ENCODE measurements at places on chromosomes 6 and 20. TPM values are rescaled to one million over a fixed set of nuclear protein-coding genes. Genes with fewer than 3 reads are reported as not detected.

Gene TGM3
- total RNA-seq: not detected

DNA sequence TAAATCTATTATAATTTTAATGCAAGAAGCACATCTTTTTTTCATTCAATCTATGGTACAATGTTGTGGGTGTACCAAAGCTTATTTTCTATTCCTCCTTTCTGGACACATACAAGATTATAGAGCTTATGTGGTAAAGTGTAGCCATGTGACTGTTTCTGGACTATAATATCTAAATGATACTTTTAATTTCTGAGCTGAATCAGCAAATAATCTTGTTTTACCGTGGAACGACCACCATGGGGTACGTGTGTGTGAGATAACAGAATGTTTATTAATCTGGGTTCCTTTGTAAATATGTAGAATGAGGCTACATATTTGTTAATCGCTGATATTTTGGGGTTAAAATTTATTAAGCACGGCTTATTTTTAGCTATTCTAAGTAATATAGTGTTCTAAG lies 111.5 kb upstream of the EYS start:
- DNase-seq: no peak

DNA sequence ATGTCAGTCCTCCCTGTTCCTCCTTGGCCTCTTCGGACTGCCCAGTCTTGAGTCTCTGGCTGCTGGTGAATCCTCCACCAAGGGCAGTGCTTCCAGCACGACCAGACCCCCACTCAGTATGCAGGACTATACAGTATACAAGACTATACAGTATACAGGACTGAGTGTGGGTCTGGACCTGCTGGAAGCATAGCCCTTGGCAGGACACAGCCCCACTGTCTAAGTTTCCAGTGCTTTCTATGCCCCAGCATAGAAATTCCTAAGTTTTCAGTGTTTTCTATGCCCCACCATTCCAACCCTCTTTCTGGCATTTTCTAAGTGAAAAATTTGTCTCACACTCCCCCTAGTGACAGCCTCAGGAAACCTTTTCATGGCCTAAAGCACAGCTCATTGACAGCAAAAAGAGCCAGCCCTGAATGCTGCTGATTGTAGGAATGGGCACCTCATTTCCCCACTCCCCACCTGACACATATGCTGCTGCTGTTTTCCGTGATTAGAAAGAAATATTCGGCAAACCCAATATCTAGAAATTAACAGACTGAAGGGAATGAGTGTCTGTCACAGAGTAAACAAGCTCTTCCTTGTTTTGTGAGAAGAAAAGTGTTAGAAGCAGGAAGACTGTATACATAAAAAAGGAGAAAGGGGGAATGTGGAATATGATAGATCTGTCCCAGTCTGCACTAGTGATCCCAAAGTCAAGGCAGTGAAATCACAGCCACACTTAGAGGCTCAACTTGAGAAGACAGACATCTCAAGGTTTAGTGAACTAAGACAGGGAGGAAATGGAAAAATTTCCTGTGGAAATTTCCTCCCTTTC lies 206.9 kb downstream of the IBTK start:
- DNase-seq: peak; percentile 81

DNA sequence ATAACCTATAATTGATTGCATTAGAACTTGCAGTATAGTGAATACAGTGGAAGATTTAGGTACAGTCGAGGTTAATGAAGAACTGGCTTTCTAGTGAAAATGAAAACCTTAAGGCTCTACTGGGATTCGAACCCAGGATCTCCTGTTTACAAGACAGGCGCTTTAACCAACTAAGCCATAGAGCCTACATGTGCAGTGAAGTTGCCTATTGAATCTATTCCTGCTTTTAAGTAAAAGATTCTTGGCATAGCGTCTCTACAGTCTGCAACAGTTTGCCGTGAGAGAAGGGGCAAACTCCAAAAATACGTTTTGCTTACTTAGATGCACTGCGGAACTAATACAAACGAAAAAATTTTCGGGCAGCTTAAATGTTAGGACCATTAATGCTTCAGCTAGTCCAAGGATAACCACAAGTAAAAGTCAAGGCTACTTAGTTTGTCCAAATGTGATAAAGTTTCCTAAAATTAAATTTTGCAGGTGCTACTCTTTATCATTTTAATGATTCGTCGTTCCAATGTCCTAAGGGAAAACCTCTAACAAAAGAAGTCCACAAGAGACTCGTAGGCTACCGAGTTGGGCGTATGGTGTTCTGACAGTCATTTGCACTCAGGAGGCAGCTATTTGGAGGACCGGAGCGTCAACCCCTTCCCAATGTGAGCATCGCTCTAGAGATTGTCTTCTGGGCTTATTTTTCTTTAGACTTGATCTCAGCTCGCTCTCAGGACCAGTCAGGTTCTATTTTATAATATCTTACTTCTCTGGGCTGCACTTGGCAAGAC lies 31.3 kb upstream of the ZSCAN23 start:
- peak; percentile 89 for DNase-seq

GRCh38 chr20:17537959-17538358 lies 6.8 kb upstream of the BFSP1 start:
- DNase-seq: no peak

Gene RBM24
- total RNA-seq: 24.1 TPM

Gene SAMD10
- total RNA-seq: 1.2 TPM

Gene PDYN
- total RNA-seq: not detected

GRCh38 chr6:129853996-129854711 lies 7.0 kb downstream of the TMEM244 start:
- peak; percentile 90 for DNase-seq

GRCh38 chr6:36848658-36849441 lies 9.6 kb upstream of the CPNE5 start:
- no peak for DNase-seq

DNA sequence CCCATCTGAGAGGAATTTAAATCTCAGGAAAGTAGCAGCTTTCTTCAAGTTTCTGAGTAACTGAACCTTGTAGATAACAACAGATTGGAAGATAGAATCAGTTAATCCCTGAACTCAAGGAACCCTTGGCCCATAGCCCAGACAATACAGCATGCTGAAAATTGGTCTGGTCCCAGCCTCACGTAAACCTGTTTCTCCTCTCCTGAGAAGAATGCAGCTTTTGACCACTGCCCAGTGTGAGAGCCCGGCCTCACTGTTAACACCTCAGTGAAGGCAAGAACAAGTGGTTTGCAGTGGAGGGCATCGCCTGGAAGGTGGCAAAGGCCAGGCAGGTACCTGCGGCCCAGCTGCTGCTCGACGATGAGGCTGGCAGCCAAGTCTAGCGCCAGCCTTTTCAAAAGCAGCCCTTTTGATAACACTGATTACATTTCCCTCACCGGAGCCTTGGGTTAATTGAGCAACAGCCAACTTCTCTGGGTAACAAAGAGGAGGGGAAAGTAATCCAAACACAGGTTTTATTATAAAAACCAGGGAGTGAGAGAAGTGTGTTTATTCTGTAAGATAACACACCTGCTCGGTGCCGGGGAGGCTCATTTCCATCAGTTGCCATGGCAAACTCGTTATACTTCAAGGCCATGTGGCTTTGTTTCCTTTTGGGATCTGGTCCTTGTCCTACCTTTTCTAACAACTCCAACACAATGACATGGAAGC lies 54.0 kb downstream of the TRAF3IP2 start:
- DNase-seq: peak; percentile 94

DNA sequence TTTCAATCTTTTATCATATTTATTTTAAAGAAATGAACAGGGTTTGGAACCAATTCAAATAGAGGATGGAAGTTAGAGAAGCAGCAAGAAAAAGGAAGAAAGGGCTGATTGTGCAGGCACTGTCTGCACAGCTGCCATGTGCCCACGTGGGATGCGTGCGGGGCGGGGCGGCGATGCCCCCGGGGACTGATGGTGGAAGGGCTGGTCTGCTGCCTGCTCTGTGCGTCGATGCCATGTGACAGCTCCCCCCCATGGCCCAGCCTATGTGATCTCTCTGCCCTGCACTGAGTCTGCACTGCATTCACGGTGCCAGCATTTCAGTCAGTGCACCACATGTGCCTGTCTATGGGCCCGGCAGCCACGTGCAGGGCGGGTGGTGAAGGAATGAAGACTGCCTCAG lies 96.4 kb downstream of the IRF4 start:
- no peak for DNase-seq

Gene RBPJL
- total RNA-seq: not detected

Gene GJA10
- not detected for total RNA-seq

DNA sequence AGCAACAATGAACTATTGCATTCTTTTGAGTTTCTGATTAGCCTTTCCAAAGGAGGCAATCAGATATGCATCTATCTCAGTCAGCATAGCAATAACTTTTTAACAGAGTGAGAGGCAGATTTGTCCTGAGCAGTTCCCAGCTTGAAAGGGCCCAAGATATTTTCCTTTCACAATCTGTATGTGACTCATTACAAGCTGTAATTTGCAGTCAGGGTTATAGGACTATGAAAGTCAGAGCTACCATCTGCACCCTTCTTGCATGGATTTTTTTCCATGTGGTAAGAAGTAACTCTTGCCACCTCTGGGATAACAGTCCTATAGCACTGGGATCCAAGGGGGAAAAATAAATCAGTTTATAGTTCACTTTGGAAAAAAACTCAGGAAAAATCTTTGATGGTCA lies 318.2 kb upstream of the RGS17 start:
- no peak for DNase-seq

DNA sequence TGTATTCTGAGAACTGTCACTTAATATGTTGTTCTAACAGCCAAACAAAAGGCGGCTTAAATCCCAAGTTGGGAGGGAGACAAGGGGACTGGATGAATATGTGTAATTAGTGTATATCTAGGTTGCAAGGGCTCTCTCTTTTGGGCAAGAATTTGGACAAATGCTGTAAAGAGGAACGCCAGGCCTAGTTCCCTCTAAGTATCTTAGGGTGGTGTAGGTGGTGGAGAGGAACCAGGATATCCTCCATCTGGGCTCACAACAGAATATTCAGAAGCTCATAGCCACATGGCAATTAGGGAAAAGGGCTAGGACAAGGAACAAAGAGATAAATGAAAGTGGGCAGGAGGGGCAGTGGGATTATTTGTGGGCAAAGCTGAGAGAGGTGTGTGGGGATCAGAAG lies 149.5 kb downstream of the LRFN2 start:
- no peak for DNase-seq

DNA sequence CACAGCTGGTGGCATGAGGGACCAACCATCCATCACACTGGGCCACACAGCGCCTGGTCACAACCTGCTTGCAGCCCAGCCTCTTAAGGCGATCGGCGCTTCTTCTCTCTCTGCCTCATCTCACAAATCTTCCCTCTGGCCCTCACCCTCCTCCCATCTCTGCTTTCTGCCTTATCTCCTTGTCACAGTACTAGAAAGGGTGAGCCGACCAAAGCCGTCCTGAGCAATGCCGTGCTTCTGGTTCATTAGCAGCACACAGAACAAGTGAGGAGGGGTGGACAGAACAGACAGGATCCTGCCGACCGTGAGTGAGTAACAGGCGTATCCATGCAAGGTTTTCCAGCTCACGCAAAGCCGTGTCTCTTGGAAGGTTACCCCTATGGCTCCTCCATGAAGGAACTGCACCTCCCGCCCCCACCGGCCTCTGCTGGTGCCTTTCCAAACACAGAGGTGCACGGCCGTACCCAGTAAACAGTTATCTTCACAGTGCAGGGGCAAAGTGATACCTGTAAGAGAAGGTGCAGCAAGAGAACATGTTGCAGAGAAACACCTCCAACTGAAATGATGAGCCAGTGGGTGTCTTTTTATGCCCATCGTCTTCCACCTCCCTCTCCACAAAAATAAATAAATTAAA lies 331.7 kb downstream of the FARS2 start:
- DNase-seq: no peak

Gene NSFL1C
- 85.5 TPM for total RNA-seq

Gene C6orf15
- total RNA-seq: not detected

- DNase-seq: no peak
Measured at GRCh38 chr6:107662333-107662732, 161.8 kb downstream of the SCML4 start.

GRCh38 chr6:139482287-139482686 lies 107.8 kb upstream of the CITED2 start:
- no peak for DNase-seq

DNA sequence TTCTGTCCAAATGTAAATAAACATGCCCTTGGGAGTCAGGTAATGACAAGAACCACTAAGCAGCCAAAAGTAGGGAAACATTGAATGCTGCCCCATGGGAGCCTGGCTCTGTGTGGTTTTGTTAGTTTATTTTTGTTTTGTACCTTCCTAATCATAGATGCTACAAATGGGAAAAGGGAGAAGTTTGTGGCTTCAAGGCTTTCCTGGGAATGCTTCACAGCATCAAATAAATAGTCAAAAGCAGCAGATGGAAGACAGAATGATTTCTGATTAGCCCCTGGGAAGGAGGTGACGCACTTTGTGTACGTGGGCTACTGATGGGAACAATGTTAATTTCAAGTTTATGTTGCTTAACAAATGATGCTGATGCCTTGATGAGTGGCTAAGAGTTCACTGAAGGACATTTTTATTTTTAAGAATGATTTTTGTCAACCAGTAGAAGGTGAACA lies 532.7 kb downstream of the BCKDHB start:
- DNase-seq: peak; percentile 93

DNA sequence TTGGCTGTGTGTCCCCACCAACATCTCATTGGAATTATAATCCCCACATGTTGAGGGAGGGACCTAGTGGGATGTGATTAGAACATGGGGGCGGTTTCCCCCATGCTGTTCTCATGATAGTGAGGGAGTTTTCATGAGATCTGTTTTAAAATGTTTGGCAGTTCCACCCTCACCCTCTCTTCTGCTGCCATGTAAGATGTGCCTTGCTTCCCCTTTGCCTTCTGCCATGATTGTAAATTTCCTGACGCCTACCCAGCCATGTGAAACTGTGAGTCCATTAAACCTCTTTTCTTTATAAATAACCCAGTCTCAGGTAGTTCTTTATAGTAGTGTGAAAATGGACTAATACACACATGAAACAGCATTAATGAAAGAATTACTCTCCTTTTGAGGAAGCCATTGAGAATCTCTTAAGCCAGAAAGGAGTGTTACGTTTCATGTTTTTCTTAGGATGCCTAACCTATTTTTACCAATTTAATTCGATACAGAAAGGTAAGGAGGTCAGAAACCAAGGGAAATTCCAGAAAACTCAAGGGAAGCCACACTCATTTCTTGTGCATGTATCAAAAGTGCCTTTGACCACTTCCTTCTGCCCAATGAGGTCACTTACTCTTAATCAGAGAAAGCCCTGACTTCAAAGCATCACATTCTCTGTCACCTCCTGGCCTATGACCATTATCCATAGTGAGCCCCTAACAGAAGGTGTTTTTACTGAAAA lies 24.7 kb upstream of the HINT3 start:
- DNase-seq: peak; percentile 87

GRCh38 chr6:138988469-138988834 lies 399 bp upstream of the REPS1 start:
- no peak for DNase-seq

DNA sequence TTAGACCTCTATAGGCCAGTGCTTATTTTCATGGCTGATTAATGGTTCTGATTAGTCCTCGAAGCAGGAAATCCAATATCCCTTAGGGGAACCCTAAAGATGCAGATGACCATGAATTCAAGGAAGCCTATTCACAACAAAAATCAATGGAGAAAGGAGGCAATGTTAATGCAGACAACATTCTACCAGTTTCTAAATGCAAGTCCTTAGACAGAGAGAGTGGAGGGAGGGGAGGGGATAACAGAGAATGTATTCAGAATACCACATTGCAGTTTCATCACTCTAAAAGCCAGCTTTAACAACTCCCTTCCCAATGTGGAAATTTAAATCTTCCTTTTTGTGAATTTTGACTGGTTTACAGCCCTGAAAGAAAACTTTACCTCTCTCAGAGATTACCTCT lies 87.1 kb upstream of the POU3F2 start:
- no peak for DNase-seq

- no peak for DNase-seq
Measured at GRCh38 chr20:59895908-59896307, 37.5 kb downstream of the SYCP2 start.

Data from M059J (cell line).